ENCODE measurements at places on chromosomes 5 and 9.

DNA sequence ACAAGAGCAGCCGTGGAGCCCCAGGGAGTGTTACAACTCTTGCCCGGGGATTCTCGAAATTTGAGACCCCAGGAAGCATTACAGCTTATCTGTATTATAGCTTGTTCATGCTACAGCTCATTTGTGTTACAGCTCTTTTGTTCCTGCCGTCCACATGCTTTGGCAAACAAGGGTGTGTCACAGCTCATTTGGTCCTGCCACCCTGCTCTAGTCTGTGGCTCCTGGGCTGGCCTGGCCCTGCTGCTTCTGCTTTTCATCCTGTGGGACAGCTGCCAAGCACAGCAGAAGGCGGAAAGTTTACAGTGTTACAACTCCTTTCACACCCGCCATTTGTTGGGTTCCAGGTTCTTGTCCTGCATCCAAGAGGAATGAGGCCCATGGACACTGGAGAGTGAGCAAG is 685.0 kb downstream of the SLCO4C1 start:
- no peaks in the 10 kb centered on the region for H3K4me1 ChIP-seq
- no peak overlapping the region for H3K27ac ChIP-seq
- no peaks in the 10 kb centered on the region for H3K36me3 ChIP-seq
- no peaks in the 10 kb centered on the region for H3K27me3 ChIP-seq

DNA sequence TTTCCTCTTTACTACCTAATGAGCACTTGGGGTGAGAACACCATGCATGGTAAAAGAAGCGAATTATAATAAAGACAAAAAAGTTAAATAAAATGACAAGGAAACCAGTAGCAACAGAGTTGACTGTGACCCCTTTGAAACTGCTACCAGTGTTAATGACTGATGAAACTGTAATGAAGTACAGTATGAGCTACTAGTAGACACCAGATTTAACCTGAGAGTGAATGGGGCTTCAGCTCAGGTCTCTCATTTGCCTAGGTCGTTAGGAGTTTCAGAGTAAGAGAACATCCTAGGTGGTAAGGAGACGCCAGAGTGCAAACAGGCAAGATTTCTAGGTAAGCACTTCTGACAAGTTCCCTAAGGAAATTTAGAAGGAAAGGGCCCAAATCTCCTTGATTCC is 346.4 kb downstream of the BNC2 start:
- no peaks in the 10 kb centered on the region for H3K36me3 ChIP-seq
- H3K4me3 ChIP-seq: no peak overlapping the region
- H3K27ac ChIP-seq: no peak overlapping the region
- no peak for DNase-seq
- H3K27me3 ChIP-seq: no peaks in the 10 kb centered on the region

DNA sequence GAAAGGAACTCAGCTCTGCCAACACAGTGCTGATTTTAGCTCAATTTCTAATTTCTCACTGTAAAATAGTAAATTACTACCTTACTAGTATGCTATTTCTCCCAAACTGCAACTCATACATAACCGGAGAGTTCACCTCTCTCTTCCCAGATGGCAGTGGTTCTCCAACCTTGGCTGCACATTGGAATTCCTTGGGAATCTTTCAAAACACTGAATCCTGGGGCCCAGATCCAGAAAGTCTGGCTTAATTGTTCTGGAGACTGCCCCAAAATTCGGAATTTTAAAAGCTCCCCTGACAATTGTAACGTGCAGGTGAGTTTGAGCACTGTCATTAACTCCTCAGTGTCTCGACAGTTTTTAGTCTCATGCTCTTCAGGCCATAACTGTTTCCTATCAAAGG is 100.3 kb downstream of the SLC1A3 start:
- no peaks in the 10 kb centered on the region for H3K4me1 ChIP-seq
- no peaks in the 10 kb centered on the region for H3K27me3 ChIP-seq
- H3K27ac ChIP-seq: no peak overlapping the region
- H3K36me3 ChIP-seq: no peaks in the 10 kb centered on the region

- peaks cover 7% of the 10 kb centered on the region for H3K4me1 ChIP-seq
- H3K27me3 ChIP-seq: no peaks in the 10 kb centered on the region
- peak; percentile 73 for DNase-seq
- H3K27ac ChIP-seq: no peak overlapping the region
- H3K4me3 ChIP-seq: no peak overlapping the region
These were observed 28.4 kb upstream of the LRRC19 start for GRCh38 chr9:27033815-27034403.

DNA sequence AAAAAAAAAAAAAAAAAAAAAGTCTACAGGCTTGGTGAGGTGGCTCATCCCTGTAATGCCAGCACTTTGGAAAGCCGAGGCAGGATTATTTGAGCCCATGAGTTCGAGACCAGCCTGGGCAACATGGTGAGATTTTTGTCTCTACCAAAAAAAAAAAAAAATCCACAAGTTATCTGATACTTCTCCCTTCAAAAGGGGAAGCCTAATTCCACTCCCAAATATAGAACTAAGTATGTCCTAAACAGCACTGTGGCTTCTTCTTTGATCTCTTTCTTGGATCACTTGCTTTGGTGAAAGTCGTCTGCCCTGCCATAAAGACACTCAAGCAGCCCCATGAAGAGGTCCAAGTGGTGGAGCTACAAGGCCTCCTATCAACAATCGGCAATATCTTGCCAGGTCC is 18.8 kb upstream of the STING1 start:
- H3K4me3 ChIP-seq: no peak overlapping the region
- no peak for DNase-seq
- no peaks in the 10 kb centered on the region for H3K27me3 ChIP-seq
- H3K4me1 ChIP-seq: no peaks in the 10 kb centered on the region
- H3K36me3 ChIP-seq: no peaks in the 10 kb centered on the region

GRCh38 chr5:58666141-58666540 is 83.3 kb downstream of the RAB3C start:
- no peak overlapping the region for H3K4me3 ChIP-seq
- H3K27me3 ChIP-seq: no peaks in the 10 kb centered on the region
- no peak for DNase-seq
- H3K4me1 ChIP-seq: no peaks in the 10 kb centered on the region
- H3K27ac ChIP-seq: no peak overlapping the region

DNA sequence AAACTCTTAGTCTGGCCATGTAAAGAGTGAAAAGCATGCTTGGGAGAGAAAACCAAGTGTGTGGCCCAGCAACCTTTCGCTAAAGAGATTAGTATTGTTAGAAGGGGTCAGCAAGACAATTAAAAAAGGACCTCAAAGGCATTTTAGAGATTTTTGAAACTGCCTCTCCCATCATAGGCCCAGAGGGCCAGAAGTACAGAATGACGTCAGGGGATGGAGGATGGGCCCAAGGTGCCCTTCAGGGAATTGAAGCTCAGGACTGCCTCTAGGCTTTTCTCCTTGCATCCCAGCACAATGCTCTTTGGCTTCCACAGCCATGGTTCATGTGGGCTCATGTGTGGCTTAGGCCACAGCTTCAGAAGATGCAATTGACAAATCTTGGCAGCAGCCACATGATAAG is 287.0 kb upstream of the COX7C start:
- H3K36me3 ChIP-seq: no peaks in the 10 kb centered on the region
- H3K27me3 ChIP-seq: no peaks in the 10 kb centered on the region
- DNase-seq: no peak

DNA sequence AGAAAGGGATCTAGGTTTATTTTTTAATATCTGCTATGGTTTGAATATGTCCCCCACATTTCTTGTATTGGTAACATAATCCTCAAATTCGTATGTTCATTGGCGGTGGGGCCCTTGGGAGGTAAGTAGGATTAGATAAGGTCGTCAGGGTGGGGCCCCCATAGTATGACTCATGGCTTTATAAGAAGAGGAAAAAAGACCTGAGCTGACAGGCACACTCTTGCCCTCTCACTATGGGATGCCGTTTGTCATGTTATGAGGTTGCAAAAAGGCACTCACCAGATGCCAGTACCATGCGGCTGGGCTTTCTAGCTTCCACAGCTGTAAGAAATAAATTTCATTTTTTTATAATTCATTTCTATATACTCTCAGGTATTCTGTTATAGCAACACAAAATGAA is 67.3 kb upstream of the SGCD start:
- H3K27me3 ChIP-seq: no peaks in the 10 kb centered on the region
- H3K27ac ChIP-seq: no peak overlapping the region
- H3K4me3 ChIP-seq: no peak overlapping the region
- no peaks in the 10 kb centered on the region for H3K4me1 ChIP-seq
- no peaks in the 10 kb centered on the region for H3K36me3 ChIP-seq
- no peak for DNase-seq
